GM12865 (cell line): ENCODE measurements at places on chromosomes 12 and 14.

GRCh38 chr12:24760162-24760561 lies 188.7 kb downstream of the BCAT1 start:
- no peak for DNase-seq

GRCh38 chr12:51884676-51885229 lies 3.1 kb upstream of the ANKRD33 start:
- DNase-seq: no peak

- no peak for DNase-seq
These were observed 494.4 kb upstream of the RGS6 start for GRCh38 chr14:71437870-71438269.

DNA sequence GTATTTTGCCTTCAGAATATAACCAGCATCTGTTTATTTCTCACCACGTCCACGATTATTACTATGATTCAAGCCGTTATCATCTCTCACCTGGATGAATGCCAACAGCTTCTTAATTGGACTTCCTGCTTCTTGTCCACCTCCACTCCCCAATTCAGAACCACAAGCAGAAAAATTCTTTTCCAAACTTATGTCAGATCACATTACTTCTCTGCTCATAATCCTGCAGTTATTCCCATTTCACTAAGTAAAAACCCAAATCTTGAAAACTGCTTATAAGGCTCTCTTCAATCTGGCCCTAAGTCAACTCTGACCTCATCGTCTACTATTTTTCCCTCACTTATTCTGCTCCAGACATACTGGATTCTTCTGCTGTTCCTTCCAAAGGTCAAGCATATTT lies 2.0 kb downstream of the CRY1 start:
- no peak for DNase-seq

DNA sequence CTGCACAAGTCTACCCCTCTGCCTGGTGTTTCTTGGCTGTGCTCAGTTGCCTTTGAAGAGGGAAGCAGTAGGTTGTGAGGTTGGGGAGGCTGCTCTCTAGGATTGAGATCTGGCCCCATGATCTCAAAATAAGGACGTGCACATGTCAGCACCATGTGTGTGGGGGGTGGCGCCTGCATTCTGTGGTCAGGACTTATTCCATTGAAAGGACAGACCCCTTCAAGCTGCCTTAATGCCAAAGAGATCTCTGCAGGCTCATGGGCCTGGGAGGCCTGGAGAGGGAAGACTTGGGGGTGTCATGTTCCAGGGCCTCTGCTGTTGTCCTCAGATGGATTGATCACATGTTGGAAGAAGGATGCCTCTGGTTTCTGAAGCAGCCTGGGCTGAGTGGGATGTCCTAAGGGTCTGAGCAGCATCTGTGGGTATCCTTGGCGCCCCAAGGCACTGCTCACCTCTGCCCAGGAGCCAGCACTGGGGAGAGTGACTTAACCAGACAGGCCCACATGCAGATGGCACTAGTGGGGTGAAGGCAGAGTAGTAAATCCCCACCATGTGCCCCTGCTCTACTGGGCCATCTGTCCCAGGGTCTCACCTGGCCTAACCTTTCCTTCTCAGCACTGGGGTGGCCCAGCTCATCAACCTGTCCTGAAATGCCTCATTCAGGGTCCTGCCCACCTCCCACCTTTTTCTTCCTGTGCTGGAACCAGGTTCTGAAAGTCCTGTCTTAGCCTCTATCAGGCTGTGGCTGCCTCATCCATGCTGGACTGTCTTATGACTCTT lies 118.9 kb downstream of the ADGRD1 start:
- no peak for DNase-seq

DNA sequence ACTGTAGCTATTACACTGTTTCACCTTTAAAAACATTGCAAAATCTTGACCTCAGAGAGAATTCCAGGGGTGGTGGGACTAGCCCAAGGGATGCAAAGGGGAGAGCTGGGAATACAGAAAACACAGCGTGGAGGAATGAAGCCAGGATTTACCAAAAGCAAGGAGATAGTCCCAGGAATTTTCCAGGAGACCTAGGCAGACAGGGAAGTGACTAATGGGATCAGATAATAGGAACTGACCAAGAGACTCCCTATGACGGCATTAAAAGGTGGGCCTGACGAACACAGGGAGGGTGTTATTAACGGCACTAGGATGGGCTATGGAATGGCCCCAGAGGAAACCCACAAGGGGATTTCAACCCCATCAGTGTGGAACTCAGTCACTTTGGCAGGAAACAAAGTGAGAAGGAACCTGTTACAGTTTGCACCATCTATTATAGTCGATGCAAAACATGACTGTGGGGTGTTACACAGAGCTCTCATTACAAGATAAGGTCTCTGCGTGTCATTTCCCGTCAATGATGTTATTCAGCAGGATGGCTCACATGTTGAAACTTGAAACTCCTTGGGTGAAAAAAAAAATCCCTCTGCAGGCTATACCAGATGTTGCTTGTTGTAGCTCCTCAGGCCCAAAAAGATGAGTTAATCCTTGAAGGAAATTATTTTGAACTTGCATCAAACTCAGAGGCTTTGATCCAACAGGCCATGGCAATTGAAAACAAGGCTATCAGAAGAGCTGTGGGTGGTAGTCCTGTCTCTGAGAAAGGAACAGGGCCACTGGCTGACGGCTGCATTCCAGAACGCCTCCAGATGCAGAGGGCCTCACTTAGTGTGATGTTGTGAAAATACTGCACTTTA lies 58.7 kb downstream of the DRAM1 start:
- DNase-seq: peak; percentile 94

DNA sequence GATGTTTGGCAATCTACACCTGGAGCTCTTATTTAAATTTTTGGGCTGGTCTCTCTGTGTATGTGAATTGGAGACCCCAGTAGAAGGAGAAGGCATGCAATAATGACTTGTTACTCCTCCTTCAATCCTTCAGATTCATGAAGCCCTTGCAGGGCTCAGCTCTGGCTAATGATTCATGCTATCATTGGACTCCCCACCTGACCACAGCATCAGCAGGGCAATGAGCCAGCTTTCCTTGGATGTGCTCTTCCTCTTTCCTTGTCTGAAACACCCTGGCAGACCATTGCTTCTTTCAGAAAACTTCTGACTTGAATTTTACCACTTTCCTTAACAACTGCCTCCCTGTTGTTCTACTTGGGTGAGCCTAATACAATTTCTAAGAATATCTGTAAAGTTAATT lies 1019.2 kb downstream of the AACS start:
- DNase-seq: no peak

DNA sequence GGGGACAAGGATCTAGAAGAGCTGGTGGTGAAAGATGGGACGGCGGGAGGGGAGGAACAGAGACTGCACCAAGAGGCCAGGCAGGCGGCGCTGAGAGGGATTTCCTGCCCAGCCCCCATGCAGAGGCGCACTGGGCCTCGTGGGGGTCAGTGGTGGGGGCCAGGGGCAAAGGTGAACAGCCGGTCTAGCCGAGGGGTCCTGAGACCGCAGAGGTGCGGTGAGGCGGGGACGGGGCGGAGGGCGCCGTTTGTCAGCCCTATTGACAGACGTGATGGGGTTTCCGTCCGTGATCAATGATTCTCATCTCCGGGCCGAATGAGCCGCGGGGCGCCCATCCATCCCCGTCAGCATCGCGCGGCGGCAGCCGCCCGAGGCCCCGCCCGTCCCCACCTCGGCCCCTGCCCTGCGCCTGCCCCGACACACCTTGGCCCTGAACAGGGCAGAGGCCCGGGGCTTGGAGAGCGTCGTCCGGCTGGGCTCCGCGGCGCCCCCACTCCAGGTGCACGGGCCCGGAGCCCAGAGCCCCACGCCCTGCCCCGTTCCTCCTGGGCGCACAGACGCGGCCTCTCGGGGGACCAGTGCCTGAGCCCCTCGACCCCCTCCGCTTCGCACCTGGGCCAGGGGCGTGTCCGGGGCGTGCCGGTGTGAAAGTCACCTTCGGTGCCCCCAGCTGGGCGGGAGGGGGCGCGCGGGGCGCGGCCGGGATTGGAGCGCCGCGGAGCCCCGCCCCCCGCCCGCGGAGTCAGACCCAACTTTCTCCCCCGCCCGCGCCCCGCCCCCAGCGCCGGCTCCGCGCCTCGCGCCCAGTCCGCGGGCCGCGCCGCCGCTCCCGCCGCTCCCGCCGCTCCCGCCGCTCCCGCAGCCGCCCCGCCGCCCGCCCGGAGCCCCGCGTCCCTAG lies at the start of gene NXPH4:
Gene NXPH4, plus strand, starts transcription at position 781 of the 898 bp plus-strand sequence. CDS start 176 bp downstream, outside the sequence.
- DNase-seq: no peak

DNA sequence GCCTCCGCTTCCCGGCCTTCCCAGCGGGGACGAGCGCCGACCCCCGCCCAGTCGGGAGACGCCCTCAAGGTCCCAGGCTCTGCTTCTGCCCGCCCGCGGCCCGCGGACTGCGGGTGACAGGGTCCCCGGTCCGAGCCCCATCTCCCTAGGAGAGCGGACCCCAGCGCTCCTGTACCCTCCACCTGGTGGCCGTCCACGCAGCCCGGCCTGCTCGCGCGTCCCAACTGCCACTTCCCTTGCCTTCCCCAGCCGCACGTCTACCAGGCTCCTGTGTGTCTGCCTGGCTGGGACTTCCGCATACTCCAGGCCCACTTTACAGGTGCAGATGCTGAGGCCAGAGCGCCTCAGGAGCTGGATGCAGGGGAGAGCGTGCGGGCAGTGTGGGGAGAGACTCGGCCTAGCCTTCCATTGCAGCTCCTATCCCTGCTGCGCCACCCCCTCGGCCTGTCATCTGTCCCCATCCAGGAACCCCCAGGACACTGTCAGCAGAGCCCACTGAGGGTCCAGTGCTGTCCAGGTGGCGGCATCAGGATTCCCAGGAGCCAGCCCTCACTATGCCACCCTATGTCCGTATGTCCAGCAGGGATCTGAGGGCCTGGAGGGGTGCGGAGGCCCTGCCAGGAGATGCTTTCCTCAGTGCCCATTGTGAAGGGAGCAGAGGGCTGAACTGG lies 8.0 kb upstream of the ANKRD9 start:
- DNase-seq: no peak

DNA sequence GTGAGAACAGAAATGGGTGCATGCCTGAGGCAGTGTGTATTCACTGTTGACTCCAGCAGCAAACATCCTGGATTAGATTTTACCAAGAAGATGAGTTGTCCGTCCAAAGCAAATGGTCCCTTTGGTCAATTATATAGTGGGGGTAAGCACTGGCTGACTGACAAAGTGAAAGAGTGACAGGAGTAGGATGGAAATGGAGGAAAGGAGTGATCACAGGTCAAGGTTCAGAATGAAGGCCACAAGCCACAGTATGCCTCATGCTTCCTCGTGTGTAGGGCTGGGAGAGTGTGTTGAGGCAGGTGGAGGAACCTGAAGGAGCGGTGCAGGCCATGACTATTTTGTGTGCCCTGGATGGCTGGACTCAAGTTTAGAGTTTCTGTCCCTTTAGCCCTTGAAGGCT lies 14.3 kb downstream of the DHRS2 start:
- DNase-seq: no peak

GRCh38 chr14:92389598-92390158 lies 66.7 kb downstream of the SLC24A4 start:
- no peak for DNase-seq

DNA sequence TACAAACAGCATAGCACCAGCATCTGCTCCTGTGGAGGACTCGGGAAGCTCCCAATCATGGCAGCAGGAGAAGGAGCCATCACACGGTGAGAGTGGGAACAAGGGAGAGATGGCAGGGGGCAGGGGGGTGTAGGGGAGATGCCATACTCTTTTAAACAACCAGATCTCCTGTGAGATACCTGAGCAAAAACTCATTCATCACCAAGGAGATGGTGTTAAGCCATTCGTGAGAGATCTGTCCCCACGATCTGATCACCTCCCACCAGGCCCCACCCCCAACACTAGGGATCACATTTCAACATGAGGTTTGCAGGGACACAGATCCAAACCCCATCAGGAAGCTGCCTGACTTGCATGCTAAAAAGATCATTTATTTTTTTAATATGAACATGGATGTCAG lies 499.3 kb downstream of the TMEM132D start:
- DNase-seq: no peak

GRCh38 chr12:27331927-27332324 lies 710 bp upstream of the BMAL2 start:
- peak; percentile 22 for DNase-seq

DNA sequence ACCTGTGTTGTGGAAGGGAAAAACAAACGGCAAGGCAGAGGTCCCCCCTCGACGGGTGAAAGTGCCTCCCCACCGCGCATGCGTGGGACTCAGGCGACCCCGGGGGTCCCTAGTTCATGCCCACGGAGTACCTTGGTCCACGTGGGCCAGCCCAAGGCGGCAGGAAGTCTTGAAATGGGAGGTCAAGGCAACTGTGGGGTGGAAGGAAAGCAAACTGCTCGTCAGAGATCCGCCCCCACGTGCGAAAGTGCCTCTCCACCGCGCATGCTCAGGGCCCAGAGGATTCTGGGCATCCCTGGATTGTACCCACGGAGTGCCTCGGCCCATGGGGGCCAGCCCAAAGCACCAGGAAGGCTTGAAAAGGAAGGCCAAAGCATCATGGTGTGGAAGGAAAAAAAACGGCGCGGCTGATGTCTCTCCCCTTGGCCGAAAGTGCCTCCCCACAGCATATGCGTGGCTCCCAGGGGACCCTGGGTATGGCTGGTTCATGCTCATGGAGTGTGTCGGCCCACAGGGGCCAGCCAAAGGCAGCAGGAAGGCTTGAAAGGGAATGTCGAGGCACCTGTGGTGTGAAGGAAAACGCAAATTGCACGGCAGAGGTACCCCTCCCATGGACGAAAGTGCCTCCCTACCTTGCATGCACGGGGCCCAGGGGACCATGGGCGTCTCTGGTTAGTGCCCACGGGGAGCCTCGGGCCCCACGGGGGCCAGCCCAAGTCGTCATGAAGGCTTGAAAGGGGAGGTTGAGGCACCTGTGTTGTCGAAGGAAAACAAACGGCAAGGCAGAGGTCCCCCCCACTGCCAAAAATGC lies 369.7 kb downstream of the ALG10 start:
- no peak for DNase-seq

GRCh38 chr14:52917735-52918134 lies 33.1 kb downstream of the FERMT2 start:
- DNase-seq: no peak

DNA sequence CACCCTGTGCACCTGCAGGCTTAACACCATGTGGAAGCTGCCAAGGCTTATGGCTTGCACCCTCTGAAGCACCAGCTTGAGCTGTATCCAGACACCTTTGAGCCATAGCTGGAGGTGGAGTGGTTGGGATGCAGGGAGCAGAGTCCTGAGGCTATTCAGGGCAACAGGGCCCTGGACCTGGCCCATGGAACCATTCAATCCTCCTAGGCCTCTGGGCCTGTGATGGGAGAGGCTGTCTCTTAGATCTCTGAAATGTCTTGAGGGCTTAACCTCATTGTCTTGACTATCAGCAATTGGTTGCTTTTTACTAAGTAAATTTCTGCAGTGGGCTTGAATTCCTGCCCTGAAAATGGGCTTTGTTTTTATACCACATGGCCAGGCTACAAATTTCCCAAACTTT lies 36.6 kb downstream of the CREBL2 start:
- DNase-seq: no peak

- DNase-seq: no peak
These were observed 1032.2 kb upstream of the SEL1L start for GRCh38 chr14:82565825-82566224.

GRCh38 chr12:49644620-49644994 lies 21.2 kb downstream of the PRPF40B start:
- DNase-seq: peak; percentile 84

- DNase-seq: peak; percentile 21
These were observed 17.0 kb downstream of the SIX1 start for GRCh38 chr14:60632257-60632656.
